AG10803 (cell line): ENCODE measurements at places on chromosomes 5 and 9.

DNA sequence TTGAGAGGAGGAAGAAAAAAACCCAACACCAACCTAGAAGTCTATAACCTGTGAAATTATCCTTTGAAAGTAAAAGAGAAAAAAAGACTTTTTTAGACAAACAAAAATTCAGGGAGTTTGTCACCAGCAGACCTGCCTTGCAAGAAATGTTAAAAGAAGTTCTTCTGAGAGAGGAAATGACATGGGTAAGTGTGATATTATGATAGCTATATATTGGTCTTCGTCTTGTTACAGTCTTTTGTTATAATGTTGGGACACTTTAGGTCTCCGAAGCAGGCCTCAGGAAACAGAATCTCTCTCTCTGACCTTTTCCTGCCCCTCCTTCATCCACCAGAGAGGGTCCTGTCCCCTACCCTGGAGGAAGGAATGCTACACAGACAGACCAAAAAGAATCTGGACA lies 16.6 kb upstream of the MLANA start:
- DNase-seq: no peak

DNA sequence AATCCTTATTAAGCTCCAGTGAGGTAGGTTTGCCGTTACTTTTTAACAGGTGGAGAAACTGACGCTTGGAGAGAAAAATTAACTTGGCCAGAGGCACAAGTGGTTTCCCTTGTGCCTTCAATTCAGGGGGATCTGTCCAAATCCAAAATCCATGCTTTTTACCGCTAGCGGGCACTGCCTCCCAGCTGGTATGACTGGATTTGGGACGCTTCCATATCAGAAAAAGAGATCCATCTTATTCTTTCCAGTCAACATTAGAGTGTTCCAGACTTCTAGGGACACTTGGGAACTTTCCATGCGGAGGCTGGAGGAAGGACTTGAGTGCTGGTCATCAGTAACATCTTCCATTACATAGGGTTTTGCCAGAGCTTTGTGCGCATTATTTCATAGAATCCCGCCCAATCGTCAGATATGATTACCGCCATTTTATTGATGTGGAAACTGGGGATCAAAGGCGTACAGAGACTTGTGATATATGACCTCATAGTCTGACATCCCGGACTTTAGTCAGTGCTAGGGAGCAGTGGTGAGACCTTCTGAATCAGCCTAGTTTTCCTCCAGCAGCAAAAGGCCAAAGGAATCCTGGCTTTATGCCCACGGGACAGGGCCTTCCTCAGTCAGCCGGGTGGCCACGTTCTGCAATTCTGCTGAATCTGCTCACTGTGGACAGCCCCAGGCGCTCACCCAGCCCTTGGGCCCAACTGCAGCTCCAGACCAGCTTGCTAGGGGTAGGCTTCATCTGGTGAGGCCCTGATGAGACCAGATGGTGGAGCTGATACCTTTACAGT lies 1.1 kb upstream of the GNPDA1 start:
- peak; percentile 71 for DNase-seq

GRCh38 chr5:139881143-139881733 lies 85.6 kb downstream of the PSD2 start:
- no peak for DNase-seq

GRCh38 chr5:154410786-154411185 lies 35.0 kb upstream of the SAP30L start:
- no peak for DNase-seq

- DNase-seq: no peak
Measured at GRCh38 chr5:66072031-66072430, 72.1 kb upstream of the SREK1 start.

- no peak for DNase-seq
Measured at GRCh38 chr9:33227008-33227398, 13.0 kb upstream of the SPINK4 start.
